ENCODE measurements at places on chromosomes 4 and X.

DNA sequence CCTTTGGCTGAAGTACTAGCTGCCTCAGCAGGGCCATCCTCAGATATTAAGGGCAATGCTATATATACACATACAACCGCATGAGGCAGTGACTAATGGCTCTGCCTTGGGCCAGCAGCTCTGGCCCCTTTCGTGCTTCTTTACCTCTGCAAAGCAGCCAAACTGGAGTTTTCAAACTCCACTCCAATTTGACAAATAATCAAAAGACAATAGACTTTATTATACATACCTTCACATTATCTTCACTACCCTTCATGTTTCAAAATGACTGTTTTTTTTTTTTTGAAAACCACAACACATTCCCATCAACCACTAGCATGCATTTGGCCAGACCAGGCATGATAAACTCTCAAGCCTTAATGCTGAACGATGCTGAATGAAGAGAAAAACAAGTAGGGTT, 187.7 kb downstream of the ENOX2 start:
- DNase-seq = no peak

DNA sequence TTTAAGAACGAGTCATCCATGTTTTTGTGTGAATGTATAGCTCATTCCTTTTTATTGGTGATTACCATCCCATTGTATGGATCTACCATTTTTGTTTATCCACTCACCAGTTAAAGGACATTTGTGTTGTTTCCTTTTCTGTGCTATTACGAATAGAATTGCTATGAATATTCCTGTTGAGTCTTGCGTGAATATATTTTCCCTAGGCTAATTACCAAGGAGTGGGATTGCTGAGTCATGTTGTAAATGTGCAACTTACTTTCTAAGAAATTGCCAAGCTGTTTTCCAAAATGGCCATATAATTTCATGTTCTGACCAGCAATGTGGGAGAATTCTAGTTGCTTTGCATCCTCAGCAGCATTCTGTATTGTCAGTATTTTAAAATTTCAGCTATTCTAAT, 51.3 kb downstream of the YIPF6 start:
- DNase-seq = no peak

DNA sequence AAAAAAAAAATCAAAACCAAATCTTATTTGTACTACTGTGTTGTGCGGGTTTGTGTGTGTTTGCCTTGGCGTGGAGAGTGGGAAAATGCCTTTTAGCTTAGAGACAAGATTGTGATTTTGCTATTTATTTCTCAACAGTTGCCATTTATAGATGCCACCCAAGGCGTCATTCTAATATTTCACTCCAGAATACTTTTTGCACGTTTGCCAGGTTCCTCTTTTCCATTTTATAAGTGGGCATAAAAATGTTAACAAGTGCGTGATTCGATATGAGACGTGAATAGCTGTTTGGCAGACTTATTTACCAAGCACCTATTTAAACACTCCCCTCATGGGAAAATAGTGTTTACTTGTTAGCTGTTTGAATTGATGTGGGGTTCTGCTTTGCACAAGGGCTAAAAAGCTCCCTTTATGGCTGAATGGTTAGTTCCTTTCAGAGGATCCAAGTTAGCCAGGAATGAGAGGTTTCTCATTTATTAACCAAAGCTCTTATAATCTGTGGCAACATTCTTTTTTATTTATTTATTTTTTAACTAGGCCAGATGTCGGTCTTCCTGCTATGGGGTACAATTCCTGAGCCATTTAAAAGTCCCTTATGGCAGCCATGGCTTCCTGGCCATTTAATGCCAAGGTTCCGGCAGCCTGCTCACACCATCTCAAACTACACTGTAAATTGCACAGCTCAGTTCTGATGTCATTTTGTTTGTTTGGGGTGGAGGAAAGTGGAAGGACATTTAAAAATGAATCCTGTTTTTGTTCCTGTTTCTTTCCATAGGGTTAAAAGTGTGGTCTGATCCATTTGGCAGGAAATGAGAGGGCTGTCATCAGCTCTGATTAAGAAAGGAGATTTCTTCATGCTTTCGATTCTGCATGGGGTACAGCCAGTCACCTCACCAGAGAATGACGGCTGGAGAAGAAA, 14.6 kb downstream of the SMIM20 start:
- DNase-seq = no peak

DNA sequence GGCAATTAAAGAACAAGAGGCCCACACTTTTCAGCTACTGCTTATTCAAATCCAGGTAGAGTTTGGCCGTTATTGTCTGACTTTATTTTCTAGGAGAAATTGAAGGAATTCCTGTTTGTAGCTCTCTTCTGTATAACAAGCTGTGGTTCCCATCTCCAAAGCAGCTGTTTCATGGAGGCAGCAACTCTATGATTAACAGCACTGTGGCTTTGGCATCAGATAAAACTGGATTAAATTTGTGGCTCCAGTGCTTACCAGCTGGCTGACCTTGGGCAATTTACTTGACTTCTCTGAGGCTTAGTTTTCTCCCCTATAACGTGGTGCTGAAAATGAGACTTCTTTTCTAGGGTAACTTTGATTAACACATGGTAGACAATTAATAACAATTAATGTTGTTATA, 28.1 kb downstream of the SLC30A9 start:
- DNase-seq = no peak

DNA sequence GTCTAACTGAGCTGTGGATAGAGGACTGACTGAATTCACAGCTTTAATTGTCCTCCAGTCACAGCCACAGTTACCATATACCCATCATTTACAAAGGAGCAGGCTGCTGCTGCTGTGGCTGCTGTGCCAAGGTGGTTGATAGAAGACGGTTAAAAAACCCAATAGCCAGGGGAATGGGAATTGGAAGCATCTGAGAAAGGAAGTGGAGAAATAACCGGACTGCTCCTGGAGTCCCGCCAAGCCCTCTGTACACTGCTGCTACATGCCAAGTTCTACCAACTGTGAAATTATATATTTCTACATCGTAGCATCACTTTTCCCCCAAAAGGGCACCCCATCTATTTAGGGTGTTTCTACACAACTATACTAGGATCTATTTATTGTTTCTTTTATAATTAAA, 279.7 kb upstream of the ARX start:
- no peak for DNase-seq

- no peak for DNase-seq
These were observed 775 bp downstream of the AMOT start for GRCh38 chrX:112839856-112840255.

DNA sequence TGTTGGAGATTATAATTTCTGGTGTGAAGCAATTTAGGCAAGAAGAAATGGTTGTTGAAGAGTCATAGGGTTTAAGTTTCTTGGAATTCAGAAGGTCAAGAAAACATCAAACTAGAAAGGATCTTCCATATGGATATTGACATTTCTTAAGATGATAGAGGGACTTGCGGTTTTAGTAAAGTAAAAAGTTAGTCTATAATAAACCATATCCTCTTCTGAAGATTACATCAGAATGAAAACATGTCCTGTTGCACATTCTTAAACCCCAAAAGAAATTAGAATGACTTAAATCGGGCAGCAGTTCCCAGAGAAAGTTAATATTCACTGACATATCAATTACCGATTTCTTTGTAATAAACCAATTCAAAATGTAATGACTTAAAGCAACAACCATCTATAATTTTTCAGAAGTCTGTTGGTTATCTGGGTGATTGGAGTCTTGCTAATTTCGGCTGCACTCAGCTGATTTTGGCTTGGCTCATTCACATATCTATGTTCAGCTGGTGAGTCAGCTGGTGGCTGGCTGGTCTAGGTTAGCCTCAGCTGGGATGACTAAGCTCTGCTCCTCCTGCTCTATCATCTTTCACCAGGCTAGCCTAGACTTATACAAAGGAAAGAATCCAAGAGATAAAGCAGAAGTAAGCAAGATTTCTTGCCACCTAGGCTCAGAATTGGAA, 24.4 kb upstream of the DYNLT3 start:
- DNase-seq = peak; percentile 78

GRCh38 chr4:127698789-127699200, 31.4 kb upstream of the SLC25A31 start:
- peak; percentile 92 for DNase-seq

DNA sequence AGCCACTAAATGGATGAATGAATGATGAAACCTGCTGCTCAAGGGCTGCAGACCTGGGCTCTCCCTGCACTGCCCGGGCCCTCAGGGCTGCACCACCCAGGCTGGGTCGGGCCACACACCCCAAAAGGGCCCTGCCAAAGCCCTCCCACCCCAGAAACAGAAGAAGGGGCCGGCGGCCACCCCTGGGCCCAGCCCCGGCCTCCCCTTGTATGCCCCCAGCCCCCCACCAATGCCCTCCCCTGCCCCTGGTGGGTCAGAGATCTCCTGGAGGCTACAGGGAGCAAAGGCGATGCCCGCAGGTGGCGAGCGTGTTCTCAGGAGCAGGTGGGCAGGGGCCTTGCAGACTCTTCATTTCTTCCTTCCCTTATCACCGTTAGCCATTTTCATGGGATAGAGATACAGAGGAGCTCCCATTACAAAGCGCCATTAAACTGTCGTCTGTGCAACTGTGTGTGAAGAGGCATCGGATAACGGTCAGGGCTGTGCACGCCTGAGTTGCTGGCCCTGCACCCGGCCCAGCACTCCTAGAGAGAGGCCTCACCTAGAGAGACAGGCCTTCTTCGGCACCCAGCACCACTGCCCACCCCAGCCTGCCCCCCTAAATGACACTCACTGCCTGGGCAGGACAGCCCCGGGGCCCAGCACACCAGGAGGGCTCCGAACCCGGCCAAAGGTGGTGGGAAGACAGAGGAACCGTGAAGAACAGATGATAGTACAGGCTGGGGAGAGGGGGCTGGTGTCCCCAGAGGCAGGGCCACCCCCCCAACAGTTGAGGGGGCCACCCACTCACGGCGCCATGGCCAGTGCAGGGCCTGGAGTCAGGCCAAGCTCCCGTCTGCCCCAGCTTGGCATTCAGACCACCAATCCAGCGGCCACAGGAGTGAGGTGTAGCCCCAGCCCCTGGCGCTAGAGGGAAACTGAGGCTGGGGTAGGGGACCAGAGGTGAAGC, 133.7 kb downstream of the FAM53A start:
- DNase-seq = no peak

DNA sequence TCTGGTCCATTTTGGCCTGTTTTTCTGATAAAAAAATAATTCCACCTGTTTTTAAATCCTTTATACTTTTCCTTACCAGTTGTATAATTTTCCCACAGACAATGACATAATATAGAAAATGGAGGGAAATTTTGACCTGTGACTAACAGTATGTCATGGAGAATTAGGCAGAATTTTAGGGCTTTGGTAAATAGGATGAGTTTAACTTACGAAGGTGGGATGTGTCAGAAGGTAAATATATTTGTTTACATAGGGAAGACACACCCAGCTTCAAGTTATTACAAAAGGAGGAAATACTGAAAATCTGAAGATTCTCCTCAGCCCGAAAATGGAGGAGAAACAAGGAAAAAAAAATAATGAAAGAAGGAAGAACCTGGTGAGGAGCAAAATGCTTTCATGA, 64.6 kb upstream of the PPP3CA start:
- no peak for DNase-seq

DNA sequence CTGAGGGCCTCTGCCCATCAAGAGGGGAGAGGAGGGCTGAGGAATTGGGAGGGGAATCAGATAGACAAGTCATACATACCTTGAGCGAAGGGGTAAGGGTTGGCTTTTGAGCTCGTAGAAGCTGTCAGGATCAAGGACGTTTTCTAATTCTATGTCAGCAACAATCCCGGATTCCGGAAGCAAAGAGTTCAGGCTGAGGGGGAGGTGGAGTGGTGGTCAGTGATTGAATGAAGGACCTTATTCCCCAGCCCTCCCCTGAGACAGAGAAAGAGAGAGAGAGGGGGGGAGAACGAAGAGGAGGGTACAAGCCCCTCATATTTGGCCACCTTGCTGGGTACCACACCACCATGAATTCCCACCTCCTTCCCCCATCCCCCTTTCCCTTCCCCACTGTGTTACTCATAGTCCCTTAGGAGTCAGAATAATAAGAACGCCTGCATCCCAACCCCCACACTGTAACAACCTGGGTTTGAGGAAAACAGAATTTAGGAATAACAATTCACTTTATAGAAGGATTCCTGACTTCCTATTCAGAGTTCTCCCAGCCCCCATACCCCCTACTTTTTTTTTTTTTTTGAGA, 2.7 kb downstream of the TFE3 start:
- no peak for DNase-seq

DNA sequence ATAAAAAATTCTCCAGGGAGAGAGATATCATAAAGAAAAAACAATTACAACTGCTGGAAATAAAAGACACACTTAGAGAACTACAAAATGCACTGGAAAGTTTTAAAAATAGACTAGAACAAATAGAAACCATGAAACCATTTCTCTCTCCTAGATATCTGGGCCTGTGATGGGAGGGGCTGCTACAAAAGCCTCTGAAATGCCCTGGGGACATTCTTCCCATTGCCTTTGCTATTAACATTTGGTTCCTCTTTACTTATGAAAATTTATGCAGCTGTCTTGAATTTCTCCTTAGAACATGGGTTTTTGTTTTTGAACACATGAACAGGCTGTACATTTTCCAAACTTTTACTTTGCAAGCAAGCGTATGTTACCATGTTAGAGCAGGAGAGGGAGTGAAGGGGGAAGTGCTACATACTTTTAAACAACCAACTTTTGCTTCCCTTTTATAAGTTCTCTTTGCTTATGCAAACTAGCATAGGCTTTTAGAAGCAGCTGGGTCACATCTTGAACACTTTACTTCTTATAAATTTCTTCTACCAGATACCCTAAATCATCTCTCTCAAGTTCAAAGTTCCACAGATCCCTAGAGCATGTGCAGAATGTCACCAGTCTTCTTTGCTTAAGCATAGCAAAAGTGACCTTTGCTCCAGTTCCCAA, 47.9 kb upstream of the PACRGL start:
- DNase-seq = no peak

DNA sequence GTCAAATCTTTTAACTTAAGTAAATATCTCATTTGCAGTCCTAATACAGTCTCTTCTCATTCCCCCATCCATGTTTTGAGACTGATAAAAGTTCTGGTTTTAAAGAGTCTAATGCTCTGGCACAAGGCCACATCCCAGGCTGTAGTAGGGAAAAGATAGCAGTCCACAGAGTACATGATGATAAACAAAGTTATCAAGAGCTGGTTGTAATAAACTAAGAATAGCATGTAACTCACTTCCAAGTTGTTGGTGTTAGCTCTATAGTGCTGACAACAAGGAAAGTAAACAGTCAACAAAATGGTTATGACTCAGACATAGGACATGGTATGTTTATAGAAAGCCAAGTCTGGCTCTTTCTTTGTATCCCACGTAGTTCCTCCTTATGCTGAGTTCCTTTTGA, 21.8 kb upstream of the AREG start:
- DNase-seq = no peak

DNA sequence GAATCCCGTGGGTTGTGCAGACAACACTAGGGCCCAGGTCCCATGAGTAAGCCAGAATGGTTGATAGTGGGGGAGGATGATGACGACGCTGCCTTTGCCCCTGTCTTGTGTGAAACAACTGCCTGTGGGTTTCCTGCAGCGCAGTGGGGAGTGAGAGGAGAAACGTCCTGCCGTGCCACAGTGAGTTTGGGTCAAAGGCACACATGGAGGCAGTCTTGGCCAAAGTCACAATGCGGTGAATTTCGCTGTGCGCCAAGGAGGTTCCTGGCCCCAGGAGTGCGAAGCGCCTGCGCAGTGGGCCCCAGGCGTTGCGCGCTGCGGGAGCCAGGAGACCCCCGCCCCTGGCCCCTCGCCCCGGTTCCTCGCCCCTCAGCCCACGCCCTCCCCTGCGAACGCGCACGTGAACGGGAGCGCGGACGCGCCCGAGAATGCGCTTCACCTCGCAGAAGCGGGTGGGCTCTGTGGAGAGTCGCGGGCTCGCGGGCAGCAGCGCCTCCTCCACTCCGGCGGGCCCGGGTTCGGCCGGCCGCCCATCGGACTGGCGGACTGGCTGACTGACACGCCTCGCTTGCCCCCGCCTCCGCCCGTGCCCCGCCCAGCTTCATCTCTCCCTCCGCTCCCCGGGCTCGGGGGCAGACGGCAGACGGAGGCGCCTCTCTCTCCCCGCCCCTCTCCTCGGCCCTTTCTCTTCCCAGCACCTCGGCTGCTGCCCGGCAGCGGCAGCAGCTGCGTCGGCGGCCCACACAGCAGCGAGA, at the start of gene NUDT10:
NUDT10 (plus strand) TSS at position 635 of the 755 bp plus-strand sequence. CDS start 144 bp downstream, outside the sequence.
- no peak for DNase-seq

All from non-pigmented ciliary epithelial cell (primary cell).